ENCODE measurements at places on chromosomes 12 and 14.

DNA sequence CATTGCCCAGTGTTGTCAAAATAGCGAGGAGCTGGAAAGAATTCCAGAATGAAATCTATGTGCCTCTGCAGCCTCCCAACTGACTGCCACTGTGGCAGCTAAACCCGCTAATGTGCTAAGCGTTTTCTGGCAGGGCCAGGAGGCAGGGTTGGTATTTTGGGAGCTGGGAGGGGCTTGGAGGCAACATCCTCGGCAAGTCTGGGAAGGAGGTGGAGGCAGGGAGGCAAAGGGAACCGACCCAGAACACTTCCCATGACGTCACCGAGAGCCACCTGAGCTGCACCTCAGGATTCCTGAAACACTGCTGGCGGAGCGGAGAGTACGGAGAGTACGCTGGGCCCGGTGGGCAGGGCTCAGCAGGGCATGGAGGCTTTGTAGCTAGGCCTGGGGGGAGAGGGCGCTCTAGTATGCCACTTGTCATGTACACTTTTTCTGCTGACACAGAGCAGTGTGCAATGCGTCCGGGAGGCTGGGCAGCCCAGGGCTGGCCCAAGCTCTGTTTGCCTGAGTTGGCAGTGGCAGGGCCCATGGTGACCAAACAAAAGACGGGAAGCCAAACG is 81.5 kb downstream of the DPF3 start:
- no peak for DNase-seq

DNA sequence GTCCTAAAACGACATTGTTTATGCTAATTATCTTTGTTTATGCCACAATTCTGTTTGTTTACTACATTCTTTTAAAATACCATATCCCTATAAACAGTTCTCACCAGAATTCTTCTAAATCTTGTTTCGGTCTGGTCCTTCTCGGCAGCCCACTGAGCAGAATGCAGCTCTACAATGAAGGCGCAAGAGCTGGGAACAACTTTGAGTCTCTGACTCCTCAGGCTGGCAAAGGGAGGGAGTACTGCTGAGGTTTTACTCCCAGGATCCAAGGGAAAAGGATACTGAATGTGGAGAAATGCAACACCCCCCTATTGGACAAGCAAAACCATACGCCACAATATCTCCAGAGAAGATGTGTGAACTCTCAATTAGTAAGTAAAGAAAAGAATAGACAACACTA is 5.4 kb downstream of the SOX5 start:
- DNase-seq: no peak

DNA sequence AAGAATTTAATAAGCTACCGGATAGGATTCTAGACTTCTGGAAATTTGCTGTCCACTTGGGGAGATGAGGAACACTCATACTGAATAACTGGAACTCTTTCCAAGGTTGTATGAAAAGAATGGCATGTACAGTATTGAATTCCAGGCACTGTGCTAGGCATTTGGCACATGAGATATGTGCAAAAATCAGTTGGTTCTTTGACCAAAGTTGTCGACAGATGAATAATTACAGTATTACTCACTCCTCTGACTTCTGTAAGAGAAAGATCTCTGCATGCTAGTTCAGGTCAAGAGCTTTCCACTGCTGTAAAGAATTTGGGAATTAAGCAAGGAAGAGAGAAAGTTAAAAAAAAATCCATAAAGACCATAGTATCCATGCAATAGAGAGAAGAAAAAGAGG is 764.7 kb downstream of the BCL11B start:
- DNase-seq: no peak

- no peak for DNase-seq
Observed at GRCh38 chr12:64027311-64027710, 182.8 kb downstream of the SRGAP1 start.

GRCh38 chr14:105047283-105048016 is 17.8 kb downstream of the GPR132 start:
- DNase-seq: no peak
